Hindlimb muscle (tissue), 1 donor: ENCODE measurements at places on chromosomes 16 and 17. TPM values are rescaled to one million over a fixed set of nuclear protein-coding genes. Genes with fewer than 3 reads are reported as not detected.

FGF11 gene
- polyA plus RNA-seq = 2.6 TPM

GRCh38 chr17:46895171-46895570 is 27.8 kb upstream of the GOSR2 start:
- no peak for DNase-seq

GRCh38 chr17:82588266-82589175 is 59.7 kb downstream of the WDR45B start:
- no peak for DNase-seq

DNA sequence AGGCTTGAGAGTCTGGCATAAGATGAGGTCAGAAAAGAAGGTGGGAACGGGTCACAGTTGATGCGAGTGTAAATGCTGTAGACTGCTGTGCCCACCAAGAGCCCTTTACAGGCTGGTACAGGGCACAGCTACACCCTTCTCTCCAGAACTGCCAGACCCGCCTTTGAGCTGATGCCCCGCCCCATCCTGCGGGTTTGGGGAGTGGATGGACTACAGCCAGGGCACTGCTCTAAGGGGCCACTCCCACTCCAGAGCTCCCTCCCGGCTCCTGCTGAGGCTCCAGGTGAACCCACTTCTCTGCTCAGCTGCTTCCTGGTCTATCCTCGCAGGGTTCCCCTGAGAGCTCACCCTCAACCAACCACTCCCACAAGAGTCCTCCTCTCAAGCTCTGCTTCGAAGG is 12.3 kb downstream of the MEIOB start:
- no peak for DNase-seq

ACSM2B gene
- polyA plus RNA-seq = 0.41 TPM

GRCh38 chr17:43200127-43200526 is 11.5 kb upstream of the TMEM106A start:
- DNase-seq = no peak

HLF gene
- polyA plus RNA-seq = 8.1 TPM

CCDC200 gene
- polyA plus RNA-seq = 11.2 TPM

GRCh38 chr17:81417879-81418709 is 22.8 kb downstream of the BAHCC1 start:
- DNase-seq = no peak

GLIS2 gene
- polyA plus RNA-seq = 25.8 TPM

DNA sequence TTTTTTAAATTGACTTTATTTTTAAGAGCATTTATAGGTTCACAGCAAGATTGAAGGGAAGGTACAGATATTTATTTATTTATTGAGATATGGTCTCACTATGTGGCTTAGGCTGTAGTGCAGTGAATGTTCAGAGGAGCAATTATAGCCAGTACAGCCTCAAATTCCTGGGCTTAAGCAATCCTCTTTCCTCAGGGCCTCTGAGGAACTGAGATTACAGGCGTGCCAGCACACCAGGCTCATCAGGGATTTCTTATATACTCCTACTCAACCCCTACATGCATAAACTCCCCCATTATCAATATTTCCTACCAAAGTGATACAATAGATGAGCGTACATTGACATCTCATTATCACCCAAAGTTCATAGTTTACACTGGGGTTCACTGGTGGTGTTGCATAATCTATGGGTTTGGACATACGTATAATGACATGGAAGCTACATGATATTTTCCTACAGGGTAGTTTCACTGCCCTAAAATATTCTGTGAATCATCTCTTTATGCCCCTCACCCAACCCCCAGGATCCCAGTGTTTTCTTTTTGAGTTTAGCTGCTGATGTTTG is 33.5 kb downstream of the HS3ST3B1 start:
- no peak for DNase-seq

GRCh38 chr17:80761110-80761871 is 216.7 kb downstream of the RPTOR start:
- DNase-seq = no peak

- DNase-seq = peak; percentile 20
Observed at GRCh38 chr17:28684963-28685362, 23.0 kb downstream of the SUPT6H start.

GDPD1 gene
- 1.8 TPM for polyA plus RNA-seq
